ENCODE measurements at places on chromosomes 5 and 9.

GRCh38 chr5:17249029-17249634, 31.7 kb downstream of the BASP1 start:
- DNase-seq, result no peak

DNA sequence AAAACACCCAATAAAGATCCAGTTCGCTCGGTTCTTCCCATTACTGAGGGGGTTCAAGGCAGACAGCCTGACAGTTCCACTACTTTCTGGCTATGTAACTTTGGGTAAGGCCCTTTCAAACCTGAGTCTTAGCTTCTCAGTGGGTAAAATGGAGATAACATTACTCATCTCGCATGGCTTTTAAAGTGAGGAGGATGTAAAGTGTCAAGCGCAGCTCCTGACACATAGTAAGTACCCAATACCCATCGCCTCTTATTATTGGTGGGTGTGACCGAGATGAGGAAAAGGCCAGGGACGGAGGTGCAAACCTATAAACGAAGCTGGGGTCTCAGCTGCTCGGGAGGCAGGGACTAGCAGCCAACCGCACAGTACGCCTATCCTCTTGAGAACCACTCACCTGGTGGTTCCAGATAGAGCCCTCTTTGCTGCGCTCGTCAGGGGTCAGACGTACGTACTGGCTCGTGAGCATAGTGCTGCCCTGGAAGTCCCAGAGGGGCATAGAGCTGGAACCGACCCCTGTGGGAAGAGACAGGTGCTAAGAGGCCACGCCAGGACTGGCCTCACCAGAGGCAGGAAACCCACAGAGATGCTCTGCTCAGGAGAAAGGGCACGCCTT, 584 bp downstream of the LMAN2 start:
- no peak for DNase-seq

- no peak for DNase-seq
These were observed 1.3 kb downstream of the TXN start for GRCh38 chr9:110255034-110255462.

DNA sequence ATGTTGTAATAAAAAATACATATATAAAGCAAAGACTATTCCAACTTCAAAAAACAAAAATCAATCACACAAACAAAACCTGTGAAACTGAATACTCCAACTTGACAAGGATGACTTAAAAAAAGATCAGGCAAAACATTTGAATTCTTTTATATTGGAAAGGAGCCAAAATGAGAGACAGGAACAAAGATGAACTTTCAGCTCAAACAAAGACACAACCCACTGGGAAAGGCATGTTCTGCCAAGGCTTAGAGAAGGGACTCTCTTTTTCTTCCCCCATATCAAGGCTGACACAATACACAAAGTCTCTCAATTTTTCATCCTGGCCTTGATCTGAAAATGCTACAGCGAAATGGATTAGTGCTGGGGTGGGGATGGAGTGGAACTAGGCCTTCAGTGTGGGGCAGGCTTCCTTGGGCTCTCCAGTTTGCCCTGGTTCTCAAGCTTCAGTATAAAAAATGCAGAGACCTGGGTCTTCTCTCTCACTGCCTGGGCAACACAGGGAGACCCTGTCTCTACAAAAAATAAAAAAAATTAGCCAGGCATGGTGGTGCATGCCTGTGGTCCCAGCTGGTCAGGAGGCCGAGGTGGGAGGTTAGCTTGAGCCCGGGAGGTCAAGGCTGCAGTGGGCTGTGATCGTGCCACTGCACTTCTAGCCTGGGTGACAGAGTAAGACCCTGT, 11.6 kb upstream of the FAM169A start:
- no peak for DNase-seq

- DNase-seq, result no peak
These were observed 33.9 kb downstream of the LMNB1 start for GRCh38 chr5:126810596-126811380.

GRCh38 chr5:10729320-10730042, 31.6 kb downstream of the DAP start:
- no peak for DNase-seq

DNA sequence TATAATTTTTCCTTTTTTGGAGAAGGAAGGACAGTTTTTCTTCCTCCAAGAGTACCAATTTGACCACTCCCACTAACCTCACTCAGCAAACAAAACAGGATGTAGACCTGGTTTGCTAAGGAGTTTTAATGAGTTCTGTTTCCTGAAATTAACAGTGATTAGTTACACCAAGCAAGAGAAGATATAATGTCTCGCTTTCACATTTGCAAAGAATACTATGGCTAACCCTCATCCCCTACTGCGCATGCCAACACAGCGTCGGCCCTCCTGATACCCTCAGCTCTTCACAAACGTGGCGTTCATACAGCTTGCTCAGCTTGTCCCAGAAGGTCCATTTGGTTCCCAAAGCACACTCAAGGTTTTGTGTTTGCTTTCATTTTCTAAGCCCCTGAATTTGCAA, 41.9 kb upstream of the IPPK start:
- DNase-seq, result no peak

DNA sequence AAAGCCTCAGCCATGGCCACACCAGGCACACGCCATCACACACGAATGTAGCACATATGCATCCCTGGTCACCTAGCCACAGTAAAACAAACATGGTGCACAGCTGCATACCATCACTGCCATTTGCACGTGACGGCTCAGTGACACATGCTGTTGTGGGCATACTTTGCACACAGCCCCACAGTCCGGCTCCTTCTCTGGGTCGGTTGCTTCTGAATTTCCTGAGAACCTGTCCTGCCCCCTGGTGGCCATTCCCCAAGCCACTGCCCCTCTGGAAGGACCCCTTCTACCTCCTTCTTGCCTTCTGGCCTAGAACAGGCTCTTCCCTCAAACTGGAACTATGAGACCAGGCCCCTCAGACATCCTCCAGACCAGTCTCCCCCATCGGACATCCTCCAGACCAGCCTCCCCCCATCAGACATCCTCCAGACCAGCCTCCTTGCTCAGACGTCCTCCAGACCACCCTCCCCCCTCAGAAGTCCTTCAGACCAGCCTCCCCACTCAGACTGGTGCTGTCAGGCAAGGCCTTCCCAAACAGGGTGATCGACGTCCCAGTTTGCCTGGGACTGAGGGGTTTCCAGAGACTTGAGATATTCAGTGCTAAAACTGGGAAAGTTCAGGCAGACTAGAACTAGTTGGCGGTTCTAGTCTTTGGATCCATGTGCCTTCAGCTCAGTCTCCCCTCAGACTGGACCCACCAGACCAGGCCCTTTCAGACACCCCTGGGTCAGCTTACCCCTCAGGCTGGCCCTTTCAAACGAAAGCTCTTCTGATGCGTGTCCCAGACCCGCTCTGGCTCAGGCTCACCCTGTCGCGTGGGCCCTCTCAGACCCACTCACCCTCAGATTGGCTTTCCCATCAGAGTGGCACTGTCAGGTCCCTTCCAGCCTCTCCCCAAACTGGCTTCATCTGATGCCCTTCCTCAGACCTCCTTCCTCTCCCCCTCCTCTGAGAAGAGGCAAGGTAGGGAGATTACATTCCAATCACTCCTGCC, 24.3 kb upstream of the ENHO start:
- peak; percentile 31 for DNase-seq

GRCh38 chr9:130824643-130825350, 10.3 kb upstream of the ABL1 start:
- no peak for DNase-seq

DNA sequence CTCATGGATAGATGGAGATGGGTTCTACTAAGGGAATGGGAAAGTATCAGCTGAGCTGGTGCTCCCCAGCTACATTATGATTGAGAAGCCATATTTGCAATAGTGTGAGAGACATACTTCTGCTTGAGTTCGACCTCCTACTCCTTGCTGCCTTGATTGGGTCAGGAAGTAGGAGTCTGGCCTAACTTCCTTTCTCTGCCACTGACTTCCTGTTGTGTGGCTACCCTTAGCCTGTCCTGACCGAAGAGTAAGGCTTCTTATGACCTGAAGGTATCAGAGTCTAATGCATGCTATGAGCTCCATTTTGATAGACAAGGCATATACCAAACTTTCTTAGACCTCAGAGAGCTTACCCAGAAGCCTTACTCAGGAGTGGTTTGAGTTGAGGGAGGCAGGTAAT, 53.9 kb downstream of the OSTF1 start:
- DNase-seq, result no peak

GRCh38 chr9:120882935-120883607, 6.1 kb upstream of the PHF19 start:
- no peak for DNase-seq

DNA sequence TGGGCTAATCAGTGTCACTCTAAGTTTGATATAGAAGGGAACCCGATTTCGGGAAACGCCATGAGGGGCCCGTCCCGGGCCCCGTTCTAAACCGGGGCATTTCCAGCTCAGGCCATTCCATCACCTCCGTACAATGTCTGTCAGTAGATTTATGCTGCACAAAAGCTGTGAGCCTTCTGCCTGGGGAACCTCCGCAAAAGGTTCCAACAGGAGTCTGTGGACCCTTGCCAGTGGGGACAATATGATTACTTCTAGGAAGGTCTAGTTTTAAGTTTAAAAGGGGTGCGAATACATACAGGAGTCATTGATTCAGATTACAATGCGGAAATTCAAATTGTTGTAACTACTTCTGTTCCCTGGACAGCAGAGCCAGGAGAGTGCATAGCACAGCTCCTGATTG, 57.6 kb downstream of the RAPGEF1 start:
- no peak for DNase-seq

GRCh38 chr5:143924311-143924978, 112.5 kb downstream of the HMHB1 start:
- no peak for DNase-seq

DNA sequence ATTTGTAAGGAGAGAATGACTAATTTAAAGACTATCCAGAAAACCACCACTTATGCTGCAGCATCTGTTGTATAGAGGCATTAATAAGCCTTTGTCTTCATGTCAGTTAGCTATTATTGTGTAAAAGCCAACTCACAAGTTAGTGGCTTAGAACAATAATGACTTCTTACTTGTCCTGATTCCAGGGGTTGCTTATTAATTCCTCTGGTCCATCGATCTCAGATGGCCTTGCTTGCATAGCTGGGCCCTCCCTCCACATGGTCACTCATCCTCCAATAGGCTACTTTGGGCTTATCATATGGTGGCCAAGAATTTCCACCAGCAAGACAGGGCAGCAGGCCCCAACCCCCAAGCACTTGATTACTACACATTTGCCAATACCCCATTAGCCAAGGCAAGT, 44.5 kb upstream of the STK32A start:
- DNase-seq, result peak; percentile 9

DNA sequence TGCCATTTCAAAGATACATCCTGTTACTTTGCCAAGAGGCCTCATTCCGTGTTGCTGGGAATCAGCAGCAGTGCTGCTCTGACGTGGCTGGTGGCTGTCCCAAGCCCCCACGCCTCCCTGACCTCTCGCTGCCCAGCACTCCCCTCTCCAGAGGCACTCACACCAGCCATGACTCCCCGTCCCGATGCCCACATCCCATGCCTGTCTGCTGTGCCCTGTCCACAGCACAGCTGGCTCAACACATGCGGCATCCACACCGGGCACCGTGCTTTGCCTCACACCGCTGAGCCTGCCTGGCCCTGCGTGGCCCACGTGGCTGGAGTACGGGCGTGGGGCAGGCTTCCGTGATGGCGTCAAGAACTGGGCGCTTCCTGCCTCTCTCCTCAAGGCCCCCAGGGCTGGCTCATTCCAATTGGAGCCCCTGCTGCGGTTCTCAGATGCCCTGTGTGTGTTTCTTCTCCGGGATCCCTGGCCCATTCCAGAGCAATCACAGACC, 7.8 kb upstream of the LCN1 start:
- DNase-seq, result no peak

DNA sequence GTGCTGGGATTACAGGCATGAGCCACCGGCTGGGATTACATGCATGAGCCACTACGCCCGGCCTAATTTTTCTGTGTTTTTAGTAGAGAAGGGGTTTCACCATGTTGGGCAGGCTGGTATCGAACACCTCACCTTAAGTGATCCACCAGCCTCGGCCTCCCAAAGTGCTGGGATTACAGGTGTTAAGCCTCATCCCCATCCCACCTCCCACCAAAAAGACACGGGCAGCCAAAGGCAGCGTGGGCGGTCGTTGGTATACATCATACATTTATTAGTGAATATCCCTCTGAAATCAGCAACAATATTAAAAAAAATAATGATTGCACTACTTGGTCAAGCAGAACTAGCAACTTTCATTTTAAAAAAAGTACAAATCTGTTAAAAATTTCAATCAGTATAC, 10.7 kb downstream of the RNF44 start:
- no peak for DNase-seq

DNA sequence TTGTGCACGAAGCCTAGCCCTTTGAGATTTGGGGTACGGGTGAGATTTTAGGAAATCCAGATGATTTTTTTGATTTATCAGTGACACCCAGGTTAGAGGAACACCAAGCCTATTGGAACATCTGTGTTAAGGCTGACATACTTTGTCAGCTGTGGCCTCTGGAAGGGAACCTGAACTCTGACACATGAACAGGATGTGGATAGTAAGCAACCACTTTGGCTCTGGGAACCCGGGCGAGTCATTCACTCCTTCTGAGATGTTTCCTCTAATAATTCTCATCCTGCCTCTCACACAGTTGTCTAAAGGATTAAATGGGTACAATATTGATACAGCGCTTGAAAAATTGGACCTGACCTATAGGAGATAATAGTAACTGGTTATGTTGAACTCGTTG, 67.8 kb downstream of the FGF1 start:
- no peak for DNase-seq
